NCI-H1436 treated with DMSO at 0.1 percent for 48 hours (cell line): ENCODE measurements at places on chromosomes 4 and X.

- DNase-seq: no peak
These were observed 59.0 kb downstream of the CHM start for GRCh38 chrX:85988353-85988752.

GRCh38 chrX:29407357-29407756 is 808.0 kb upstream of the MAGEB2 start:
- DNase-seq: no peak

DNA sequence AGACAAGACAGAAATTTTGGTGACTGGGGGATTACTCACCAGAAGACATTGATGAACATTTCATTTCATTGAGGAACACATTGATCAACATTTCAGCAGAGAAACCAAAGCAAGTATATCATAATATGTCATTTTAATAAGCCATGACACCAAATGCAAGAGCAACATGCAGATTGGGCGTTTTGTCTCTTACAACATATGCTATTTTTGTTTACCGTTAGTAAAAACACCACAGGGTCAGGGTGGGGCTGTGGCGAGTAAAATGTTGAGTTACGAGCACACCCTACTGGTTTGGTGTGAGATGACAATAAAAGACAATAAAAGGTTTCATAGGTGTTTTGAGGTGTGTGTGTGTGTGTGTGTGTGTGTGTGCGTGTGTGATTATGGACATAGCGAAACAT is 294.5 kb downstream of the PDGFC start:
- no peak for DNase-seq

DNA sequence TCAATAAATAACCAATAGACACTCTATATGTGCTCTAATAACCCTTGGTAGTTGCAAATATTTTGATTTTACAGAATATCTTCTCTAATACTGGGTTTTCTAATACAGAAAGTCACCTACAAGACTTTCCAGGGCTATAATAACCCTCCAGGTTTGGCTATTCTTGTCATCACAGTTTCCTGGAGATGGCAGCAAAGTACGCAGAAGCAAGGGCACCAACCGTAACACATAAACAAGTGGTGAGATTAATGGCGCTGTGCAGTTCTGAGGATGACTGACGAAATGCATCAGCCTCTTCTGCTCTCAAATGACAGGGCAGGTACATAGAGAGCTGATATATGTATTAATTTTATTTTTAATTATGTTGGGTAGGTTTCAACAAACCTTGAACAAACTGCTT is 122.4 kb downstream of the C4orf33 start:
- DNase-seq: peak; percentile 34

- no peak for DNase-seq
These were observed 86.1 kb downstream of the MAGEC1 start for GRCh38 chrX:141989815-141990214.

DNA sequence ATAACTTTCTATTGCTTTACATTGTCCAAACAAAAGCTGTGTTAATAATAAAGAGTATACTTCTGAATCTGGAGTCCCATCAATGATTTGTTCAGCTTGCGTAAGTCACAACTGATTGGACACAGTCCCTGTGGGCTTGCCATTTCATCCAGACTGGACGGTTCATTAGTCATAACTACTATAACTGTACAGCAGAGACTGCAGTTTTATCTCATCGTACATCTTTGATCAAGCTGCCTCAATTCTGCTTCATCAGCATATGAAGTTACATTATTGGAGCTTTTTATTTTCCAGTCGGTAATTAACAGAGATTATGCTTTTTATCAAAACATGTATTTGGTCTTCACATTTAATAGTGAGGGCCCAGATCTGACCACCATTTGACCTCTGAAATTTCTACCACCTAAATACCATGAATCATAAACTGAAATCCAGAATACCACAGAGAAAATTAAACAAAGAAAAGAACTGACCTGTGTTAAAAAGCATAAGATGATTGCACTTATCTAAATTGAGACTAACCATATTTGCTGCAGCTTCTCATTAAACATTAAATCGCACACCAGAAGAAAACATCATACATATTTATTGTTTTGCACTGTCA is 12.5 kb upstream of the MAB21L2 start:
- no peak for DNase-seq

DNA sequence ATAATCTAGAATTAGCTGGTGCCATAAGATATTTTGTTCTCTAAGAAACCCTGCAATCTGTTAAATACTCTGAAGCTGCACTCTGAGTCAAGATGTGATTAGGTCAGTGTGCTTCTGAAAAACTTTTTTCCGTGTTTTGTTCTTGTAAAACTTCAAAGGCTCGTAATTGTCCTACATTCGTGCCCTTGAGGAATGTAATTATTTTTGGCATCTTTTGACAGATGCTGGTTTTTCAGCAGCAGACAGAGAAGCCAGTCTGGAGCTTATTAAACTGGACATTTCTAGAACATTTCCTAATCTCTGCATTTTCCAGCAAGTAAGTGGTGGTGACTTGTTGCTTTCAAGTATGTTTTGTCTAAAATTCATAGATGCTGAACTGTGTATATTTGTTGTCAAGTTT is 36.8 kb upstream of the TADA2B start:
- no peak for DNase-seq

- DNase-seq: no peak
These were observed 26.2 kb downstream of the PRPS1 start for GRCh38 chrX:107654566-107654871.

- DNase-seq: no peak
These were observed 1285.4 kb downstream of the PCDH18 start for GRCh38 chr4:136246876-136247275.

DNA sequence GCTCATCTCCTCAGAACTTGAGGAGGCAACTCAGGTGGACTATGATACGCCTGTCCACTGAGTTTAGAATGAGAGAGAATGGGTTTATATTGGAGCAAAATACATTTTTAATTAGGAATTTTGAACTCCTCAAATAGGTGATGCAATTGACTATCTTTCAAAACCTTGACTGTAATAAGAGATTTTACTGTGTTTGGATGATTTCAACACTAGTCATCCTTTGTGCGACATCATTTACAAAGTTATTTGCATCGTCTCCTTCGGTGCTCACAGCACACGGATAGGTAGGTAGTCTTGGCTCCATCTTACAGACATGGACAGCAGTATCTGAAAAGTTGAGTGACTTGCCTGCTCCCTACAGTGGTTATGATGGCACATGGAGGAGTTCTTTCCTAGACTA is 67.0 kb downstream of the AASDH start:
- no peak for DNase-seq

- DNase-seq: no peak
These were observed 35.7 kb upstream of the APLN start for GRCh38 chrX:129690435-129690834.
